Mesothelial cell of epicardium (in vitro differentiated cells): ENCODE measurements at places on chromosomes 3 and 15. TPM values are rescaled to one million over a fixed set of nuclear protein-coding genes. Genes with fewer than 3 reads are reported as not detected.

The IGSF11 gene
- 1.2 to 2.0 TPM (median 1.8 TPM) in 3 replicates for total RNA-seq

DNA sequence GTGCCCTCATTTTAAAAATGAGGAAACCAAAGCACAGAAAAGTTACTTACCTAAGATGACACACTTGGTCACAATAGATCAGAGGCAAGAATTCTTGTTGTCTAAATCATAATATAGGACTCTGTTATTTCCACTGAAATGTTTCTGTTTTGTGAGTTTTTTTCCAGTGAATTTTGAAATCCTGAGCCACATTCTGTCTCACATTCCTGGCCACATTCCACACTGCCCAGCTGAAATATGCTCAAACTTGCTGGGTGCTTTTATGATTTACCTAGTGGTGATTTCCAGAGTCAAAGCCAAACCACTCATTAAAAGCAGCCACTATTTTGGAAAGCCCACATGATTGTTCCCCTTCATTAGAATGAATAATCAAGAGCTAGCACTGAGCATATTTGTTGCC, 82.3 kb upstream of the NPHP3 start:
- no peak for DNase-seq

DNA sequence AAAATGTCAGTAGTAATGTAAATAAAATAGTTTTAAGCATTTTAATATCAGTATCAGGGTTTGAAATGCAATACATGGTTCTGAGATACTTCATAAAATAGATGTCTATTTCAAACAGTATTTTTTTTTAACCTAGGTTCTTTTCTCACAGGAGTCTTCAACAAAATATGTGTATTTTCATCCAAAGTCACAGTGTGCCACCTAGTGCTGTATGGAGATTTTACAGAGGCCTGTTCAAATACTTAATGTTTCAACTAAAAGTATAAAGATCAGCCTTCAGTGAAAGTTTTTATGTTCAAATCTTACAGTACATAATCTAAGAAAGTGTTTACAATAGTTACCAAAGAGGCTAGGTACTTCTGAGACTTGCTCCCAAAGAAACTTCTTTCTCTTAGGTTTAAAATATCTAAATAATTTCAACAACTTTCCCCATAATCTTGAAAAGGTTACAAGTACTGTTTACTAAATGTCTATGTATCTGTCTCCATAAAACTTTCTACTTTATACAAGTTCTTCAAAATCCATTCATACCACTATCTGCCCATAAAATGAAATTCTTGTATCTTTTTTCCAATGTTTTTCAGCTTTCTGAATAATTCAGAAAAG, 38.3 kb downstream of the SCAPER start:
- no peak for DNase-seq

GRCh38 chr15:85899927-85900326, 105.2 kb upstream of the KLHL25 start:
- DNase-seq, result no peak

The PHLDB2 gene
- total RNA-seq, result 32.4 to 37.2 TPM (median 36.0 TPM) in 3 replicates

The SLC28A1 gene
- 0.16 to 0.24 TPM (median 0.20 TPM) in 3 replicates for total RNA-seq

DNA sequence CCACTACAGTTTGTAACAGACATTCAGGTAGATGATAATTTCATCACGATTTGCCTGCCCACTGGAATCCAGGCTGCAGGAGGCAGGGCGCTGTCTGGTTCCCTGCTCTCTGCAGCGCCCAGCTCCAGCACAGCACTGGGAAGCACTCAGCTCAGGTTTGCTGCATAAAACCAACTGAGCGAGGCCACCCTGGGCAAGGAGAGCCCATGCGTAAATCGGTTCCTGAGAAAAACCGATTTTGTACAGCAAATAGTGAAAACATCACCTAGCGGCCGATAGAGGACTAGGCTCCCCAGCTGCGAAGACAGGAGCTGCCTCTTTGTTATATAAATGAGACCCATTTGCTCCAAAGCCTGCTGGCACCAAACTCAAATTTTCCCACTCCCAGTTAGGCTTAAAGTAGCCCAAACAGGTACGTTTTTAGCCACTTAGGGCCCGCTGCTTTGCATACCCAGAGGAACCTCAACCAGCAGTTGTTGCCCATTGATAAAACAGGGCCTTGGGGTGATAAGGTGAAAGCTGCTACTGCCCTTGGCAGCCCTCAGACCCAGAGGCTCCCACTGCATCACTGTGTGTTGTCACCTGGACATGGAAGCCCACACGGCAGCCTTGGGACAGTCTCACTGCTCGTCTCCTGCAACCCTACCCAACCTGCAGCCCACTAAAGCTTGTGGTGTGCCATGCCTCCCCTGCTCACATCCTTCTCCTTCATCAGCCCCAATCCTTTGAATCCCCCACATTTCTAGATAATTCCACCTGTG, 47.5 kb downstream of the ALDH1L1 start:
- no peak for DNase-seq

- no peak for DNase-seq
These were observed 14.3 kb upstream of the DENND4A start for GRCh38 chr15:65806397-65806796.

The ARGFX gene
- not detected in 3 replicates for total RNA-seq

DNA sequence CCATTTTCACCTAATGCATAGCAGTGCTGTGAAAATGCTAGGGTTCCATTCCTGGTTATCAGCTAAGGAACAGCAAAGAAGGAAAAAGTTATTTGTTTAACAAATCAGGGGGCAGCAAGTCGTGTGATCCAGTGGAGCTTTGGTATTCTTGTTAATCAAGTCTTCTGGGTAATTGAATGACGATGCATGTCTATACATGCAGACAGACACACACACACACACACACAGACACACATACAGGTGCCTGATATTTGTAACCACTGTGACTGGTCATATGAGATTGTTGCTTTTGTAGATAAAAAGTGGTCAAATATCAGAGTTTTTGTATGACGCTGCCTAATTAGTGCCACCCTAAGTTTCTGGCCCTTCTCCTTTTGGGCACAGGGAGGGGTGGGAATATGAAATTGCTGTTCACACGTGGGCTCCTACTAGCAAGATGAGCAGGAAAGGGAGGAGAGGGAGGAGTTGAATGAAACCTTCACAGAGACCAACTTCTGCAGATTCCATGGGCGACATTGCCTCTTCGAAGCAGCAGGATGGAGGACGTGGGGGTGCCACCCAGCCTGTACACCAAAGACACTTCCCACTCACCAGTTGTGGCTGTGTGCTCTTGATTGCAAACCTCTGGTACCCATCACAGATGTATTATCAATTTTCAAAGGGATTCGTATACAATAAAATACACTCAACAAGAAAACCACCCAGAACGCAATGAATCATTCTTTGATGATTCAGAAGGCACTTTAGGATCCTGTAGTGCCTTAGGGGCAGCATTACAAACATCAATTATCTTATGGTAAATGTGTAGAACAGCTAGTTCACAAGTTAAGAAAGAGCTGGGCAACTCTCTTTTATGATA, 281.9 kb upstream of the ICE2 start:
- DNase-seq, result no peak

DNA sequence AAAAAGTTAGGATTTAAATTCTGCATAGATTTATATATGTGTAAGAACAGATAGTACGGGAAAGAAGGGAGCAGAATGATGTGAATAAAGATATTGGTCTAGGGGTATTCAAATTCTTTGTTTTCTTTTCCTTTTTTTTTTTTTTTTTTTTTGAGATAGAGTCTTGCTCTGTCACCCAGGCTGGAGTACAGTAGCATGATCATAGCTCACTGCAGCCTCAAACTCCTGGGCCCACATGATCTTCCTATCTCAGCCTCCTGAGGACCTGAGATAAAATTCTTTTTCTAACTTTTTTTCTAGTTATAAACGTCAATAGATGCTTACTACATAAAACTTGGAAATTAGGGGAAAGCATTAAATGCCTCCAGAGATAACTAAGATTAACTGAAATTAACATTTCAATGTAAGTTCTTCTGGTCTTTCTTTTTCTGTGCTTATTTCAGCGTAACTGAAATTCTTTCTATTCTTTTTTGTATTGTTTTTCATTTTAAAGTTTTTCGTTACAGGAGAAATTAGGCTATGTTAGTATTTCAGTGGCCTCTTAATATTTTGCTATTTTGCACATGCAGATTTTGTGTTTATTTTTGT, 29.2 kb downstream of the UBE2Q2 start:
- DNase-seq, result no peak

- DNase-seq, result no peak
These were observed 16.9 kb upstream of the CFAP161 start for GRCh38 chr15:81117136-81117535.

DNA sequence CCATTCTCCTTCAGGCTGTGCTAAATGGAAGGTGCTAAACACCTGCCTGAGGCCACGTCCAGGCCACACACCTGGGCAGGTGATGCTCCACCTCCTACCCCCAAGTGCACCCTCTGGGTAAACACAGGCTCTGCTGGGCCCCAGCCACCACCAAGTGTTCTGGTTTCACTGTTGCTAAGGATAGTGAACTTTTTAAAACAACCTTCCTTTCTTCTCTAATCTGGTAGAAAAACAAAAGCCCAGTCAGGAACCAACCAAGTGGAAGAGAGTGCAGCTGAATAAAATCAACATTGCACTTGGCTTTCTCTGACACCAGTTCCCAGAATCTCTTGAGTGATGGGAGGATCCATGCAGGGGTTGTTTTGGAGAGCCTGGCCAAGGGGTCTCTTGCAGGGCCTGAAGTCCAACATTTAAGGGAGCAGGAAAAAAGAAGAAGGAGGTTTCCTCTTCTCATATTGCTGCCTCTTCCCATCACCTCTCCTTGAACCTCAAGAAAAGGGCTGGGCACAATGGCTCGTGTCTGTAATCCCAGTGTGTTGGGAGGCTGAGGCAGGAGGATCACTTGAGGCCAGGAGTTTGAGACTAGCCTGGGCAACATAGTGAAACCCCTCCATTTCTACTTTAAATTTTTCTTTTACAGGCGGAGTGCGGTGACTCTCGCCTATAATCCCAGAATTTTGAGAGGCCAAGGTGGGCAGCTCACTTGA, 26.2 kb upstream of the ATP13A3 start:
- no peak for DNase-seq

DNA sequence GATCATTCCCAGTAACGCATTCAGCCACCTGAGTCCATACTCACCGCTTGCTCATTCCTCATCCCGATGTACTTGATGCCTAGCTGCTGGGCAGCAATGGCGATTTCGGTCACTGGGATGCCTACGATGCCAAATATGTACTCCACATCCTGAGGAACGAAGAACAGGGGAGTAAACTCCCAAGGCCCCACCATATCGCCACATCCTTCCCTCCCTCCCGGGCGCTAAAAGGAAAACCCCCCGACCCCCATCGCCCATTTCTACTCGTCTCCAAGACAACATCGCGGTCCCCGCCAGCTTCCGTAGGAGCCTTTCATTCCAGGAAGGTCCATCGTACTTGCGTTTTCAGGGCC, 347 bp downstream of the HACL1 start:
- DNase-seq, result no peak

DNA sequence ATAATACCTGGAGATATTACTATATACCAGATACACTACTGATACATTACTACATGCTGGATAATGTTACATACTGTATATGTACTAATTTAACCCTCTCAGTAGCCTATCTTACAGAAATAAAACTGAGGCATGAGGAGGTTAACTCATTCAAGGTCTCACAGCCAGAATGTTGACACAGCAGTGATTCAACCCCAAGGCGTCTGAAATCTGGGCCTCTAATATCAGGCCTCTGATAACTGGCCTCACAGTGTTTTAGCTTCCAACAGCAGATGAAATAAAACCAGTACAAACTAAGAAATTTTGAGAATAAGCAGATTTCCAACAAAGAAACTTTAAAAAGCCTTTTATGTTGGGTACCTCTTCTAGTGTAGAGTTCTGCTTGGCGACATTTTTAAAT, 23.4 kb downstream of the DZIP1L start:
- no peak for DNase-seq

The SPINK8 gene
- total RNA-seq, result not detected in 3 replicates

DNA sequence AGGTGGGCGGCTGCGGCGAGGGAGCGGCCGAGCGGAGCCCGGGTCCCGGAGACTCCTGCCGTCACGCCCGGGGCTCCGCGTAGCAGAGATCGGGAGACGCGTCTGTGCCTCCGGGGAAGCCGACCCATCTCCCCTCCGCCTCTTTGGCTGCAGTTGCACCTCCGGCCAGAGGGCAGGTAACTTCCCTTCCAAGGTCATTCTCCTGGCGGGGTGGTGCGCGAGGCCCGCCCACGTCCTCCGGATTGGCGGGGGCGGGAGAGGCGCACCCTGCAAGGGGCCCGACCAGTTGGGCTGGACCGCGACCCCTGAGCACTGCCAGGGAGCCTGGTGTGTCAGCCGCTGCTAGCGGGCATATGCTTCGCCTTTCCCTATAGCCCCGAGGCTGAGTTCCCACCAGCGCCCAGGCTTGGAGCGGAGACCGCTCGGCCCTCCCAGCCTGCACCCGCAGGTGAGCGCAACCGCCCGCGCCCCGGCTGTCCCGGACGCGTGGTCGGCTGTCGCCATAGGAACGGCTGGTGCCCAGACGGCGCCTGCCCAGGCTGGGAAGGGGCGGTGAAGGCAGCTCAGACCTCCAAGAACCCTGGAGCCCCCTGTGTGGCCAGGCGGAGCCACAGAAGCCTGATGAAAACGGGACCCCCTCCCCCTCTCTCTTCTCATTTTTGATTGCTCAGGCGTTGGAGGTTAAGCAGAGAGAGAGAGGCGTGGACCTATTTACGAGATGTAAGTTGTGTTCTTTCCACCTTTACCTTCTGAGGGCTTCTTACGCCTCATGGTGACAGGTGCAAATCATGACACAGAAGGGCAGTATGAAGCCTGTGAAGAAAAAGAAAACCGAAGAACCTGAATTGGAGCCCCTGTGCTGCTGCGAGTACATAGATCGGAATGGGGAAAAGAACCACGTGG, 453 bp downstream of the ZDHHC23 start:
- peak; percentile 49 for DNase-seq

The IL5RA gene
- not detected in 3 replicates for total RNA-seq

The MEX3B gene
- total RNA-seq, result 29.8 to 31.9 TPM (median 30.8 TPM) in 3 replicates

The RYR3 gene
- total RNA-seq, result 2.9 to 3.8 TPM (median 2.9 TPM) in 3 replicates

DNA sequence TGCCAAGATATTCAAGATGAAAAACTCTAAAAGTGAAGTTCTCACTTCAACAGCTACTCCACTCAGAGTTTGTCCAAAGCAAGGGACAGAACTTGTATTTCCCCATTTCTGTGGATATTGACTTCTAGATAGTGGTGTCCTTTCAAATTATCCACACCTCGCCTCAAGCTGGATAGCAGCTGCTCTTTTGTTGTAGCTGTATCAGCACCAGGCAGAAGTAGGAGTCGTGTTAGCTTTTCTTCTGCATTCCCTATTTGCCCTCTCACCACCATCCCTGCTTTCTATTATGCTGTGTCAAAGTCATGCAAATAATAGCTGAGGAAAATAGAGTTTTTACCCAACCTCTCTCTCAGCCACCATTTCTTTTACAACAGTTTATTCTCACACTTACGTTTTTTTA, 303.8 kb downstream of the EPHA3 start:
- DNase-seq, result no peak

- no peak for DNase-seq
These were observed 15.2 kb downstream of the ITPR1 start for GRCh38 chr3:4508048-4508981.
